ENCODE measurements at places on chromosomes 12 and 14. TPM values are rescaled to one million over a fixed set of nuclear protein-coding genes. Genes with fewer than 3 reads are reported as not detected.
A peak's percentile ranks its signal among the peaks of the same experiment; 100 is the strongest.

DNA sequence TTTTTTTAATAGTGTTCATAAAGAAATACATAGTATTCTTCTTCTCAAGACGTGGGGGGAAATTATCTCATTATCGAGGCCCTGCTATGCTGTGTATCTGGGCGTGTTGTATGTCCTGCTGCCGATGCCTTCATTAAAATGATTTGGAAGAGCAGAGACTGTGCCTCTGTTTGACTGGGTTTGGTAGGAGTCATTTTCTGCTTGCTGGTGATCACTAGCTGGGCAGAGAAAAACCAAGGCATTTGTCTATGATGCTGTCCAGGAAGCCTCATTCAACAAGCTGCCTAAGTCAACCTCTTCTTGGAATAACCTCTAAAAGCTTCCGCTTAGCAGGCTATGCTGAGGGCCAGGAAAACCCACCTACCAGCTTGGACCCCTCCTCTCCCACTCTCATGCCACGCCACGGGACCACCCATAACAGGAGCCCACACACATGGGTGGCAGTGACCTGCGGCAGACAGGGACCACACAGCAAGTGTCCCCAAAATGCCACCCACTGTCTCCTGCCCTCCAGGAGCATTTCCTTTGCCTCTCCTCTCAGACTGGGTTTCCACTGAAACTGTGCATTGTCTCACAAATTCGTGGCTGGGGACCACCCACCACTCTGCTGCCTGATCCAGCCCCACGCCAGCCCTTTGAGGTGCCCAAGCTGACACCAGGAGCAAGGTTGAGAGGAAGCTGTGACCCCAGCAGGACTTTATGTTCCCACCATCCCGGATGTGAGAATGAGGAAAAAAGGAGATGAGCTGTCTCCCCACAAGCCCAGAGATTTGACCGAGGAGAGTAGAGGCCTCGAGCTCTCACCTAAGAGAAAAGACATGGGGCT lies 36.8 kb downstream of the DAD1 start:
- no peak for DNase-seq
- H3K27ac ChIP-seq = no peak overlapping the region
- H3K27me3 ChIP-seq = no peaks in the 10 kb centered on the region
- no peaks in the 10 kb centered on the region for H3K36me3 ChIP-seq
- H3K4me3 ChIP-seq = no peak overlapping the region
- H3K4me1 ChIP-seq = peaks cover 24% of the 10 kb centered on the region

- no peak overlapping the region for H3K27ac ChIP-seq
- H3K27me3 ChIP-seq = no peaks in the 10 kb centered on the region
- no peak for DNase-seq
- no peak overlapping the region for H3K4me3 ChIP-seq
These were observed 807.5 kb downstream of the VRK1 start for GRCh38 chr14:97604731-97605130.

SLC25A21 gene
- total RNA-seq = 1.6 TPM

GRCh38 chr12:104822941-104823340 lies 135.1 kb downstream of the SLC41A2 start:
- H3K27ac ChIP-seq = no peak overlapping the region
- no peaks in the 10 kb centered on the region for H3K4me1 ChIP-seq
- no peak for DNase-seq
- no peaks in the 10 kb centered on the region for H3K36me3 ChIP-seq
- no peak overlapping the region for H3K4me3 ChIP-seq
- no peaks in the 10 kb centered on the region for H3K27me3 ChIP-seq

DNA sequence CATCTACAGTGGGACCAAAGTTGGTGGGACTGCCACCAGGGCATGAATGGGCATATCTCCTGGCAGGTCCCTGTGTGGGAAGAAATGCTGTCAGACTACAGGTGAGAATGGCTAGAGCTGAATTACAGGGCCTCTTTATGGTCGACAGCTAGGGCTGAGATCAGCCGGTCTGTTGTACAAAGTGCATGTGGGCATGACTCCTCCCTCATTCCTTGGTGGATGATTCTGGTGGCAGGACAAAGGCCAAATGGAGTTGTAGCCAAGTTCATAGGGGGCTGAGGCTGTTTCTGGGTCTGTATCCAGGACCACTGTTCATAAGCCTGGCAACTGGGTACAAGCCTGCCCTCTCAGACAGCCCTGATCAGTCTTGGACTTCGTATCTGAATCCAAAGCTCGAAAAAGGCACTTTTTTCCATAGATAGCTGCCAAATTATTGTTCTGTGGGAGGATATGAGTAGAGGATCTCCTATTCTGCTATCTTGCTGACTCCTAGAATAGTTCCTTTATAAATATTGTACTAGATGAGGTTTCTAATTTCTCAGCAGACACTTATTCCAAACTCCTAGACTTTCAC lies 460.8 kb downstream of the TMEM117 start:
- H3K4me1 ChIP-seq = peaks cover 19% of the 10 kb centered on the region
- peak overlapping the region; percentile 94 for H3K27ac ChIP-seq
- no peaks in the 10 kb centered on the region for H3K36me3 ChIP-seq
- H3K4me3 ChIP-seq = no peak overlapping the region
- DNase-seq = peak; percentile 57

- H3K4me1 ChIP-seq = no peaks in the 10 kb centered on the region
- no peaks in the 10 kb centered on the region for H3K27me3 ChIP-seq
These were observed 141.9 kb upstream of the BMP4 start for GRCh38 chr14:54098536-54098935.

SSTR1 gene
- total RNA-seq = 6.0 TPM
